Activated T-cell treated with anti-CD3 and anti-CD28 coated beads for 1 hour (primary cell): ENCODE measurements at places on chromosomes 1 and 21.

GRCh38 chr21:41235201-41235600, 67.2 kb downstream of the BACE2 start:
- DNase-seq: no peak

GRCh38 chr1:106876384-106876783, 180.1 kb upstream of the PRMT6 start:
- no peak for DNase-seq

- DNase-seq: no peak
Observed at GRCh38 chr1:42145389-42145716, 7.9 kb upstream of the GUCA2B start.

DNA sequence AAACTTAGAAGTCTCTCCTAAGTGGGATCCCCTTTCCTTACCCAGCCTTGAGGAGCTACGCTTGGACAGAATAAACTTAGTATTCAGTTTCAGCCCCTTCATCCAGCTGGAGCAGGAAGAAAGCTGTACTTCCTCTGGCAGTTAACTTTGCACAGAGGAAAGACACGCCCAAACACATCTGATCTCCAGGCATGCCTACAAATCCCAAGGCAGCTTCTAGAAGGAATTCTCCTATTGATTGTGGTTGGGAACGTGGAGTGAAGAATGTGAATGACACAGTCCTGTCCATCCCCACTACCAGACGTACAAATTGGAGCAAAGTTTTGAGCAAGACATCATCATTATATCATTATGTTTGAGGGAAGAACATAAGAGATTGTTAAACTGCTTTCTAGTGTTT, 6.6 kb upstream of the AK4 start:
- DNase-seq: no peak

DNA sequence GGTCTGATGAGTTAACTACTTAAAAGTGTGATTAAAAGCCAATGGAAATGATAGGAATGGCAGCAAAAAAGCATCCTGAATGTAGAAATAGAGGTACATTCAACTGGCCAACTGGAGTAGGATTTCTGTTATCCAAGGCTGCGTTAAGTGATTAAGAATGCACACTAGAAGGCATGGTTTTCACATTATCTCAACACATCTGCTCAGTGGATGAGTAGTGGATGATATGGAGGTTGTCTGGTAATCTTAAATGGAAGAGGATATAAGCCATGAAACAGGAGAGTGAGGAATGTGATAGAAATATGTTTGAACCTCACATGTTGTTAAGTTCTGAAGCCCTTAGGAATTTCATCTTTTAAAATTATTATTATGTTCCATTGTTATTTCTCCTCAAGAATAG, 839.9 kb downstream of the USP25 start:
- DNase-seq: no peak

- DNase-seq: no peak
Observed at GRCh38 chr1:219757890-219758289, 145.0 kb upstream of the ZC3H11B start.

DNA sequence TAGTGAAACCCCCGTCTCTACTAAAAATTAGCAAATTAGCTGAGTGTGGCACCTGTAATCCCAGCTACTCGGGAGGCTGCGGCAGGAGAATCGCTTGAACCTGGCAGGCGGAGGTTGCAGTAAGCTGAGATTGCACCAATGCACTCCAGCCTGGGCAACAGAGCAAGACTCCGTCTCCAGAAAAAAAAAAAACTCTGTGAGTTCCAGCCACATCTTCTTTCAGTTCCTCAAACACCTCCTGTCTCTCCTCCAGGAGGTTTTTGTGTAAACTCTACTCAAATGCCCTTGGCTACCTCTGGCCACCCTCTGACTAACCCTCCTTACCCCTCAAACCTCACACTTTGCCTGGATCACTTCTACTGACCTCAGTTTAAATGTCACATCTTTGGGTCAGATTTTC, 38.1 kb downstream of the RCSD1 start:
- no peak for DNase-seq

- DNase-seq: no peak
Observed at GRCh38 chr1:31161571-31161970, 78.1 kb downstream of the NKAIN1 start.

DNA sequence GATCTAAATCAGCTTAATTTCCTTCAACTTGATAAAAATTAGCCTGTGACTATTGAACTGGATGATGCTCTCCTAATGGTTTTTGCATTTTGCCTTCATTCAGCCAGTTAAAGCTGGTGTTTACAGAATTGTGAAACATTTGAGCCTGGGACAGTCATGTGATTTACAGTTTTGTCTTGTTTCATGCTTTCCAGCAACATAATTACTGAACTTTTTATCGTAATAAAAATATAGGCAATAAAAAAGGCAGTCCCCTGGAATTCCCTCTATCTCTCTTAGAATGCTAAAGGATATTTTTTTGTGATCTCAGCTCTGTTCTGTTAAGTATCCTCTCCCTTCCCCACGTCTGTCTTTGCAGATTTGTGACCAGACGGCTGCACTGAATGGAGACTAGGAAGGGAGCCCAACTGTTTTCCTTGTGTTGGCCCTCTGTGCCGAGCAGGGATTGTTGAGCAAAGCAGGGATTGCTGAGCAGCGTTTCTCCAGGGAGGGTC, 70.3 kb upstream of the RGL1 start:
- DNase-seq: no peak
